ENCODE measurements at places on chromosomes 5 and 9.

DNA sequence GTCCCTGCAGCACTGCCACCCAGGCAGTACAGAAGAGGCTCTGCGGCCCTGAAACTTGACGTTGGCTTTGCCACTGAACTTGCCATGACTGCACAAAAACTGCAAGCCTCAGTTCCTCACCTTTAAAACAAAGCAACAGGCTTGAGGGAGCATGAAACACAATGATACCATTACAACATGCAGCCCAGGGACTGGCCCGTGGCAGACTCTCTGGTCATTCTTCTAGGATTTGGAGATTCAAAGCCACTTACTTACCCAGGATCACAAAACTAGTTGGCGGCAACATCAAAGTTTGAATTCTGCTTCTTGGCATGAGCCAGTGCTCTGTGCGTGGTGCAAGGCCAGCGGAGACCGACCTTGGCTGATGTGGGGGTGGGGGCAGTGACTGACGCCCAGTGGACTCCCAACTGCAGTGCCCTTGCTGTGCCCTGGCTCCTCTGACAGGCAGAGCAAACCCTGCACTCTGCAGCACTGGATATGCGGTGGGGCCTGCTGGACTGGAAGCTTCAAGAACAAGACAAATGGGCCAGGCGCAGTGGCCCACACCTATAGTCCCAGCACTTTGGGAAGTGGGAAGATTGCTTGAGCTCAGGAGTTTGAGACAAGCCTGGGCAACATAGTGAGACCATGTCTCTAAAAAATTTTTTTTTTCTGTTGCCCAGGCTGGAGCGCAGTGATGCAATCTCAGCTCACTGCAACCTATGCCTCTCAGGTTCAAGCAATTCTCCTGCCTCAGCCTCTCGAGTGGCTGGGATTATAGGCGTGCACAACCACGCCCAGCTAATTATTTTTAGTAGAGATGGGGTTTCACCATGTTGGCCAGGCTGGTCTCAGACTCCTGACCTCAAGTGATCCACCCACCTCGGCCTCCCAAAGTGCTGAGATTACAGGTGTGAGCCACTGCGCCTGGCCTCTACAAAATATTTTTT lies 18.9 kb downstream of the SQSTM1 start:
- no peak for DNase-seq

DNA sequence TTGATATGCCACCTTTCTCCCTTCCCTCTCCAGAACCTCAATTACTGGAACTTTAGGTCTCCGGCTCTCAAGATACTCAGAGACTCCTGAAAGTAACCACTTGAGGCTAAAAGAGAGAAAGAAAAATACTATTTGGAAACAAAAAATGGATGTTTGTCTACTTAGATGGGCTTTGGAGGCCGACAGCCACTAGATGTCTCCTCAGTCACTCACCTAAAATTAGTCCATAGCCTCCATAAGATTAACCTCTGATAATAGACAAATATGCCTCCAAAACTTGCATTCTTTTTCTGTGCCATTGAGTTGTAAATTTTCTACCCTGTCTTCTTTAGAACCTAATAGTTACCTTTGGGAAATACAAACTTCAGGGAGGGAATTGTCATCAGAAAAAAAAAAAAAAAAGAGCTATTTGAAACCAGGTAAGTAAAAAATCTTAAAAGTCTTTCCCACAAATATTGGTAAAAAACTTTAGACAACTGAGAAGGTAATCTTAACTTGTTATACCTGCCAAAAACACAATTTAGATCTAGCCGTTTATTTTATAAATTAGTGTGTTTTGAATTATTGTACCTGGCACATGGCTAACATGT lies 11.2 kb upstream of the PCDH1 start:
- peak; percentile 12 for DNase-seq

- DNase-seq: peak; percentile 26
Measured at GRCh38 chr5:146947181-146947941, 68.8 kb upstream of the PPP2R2B start.

DNA sequence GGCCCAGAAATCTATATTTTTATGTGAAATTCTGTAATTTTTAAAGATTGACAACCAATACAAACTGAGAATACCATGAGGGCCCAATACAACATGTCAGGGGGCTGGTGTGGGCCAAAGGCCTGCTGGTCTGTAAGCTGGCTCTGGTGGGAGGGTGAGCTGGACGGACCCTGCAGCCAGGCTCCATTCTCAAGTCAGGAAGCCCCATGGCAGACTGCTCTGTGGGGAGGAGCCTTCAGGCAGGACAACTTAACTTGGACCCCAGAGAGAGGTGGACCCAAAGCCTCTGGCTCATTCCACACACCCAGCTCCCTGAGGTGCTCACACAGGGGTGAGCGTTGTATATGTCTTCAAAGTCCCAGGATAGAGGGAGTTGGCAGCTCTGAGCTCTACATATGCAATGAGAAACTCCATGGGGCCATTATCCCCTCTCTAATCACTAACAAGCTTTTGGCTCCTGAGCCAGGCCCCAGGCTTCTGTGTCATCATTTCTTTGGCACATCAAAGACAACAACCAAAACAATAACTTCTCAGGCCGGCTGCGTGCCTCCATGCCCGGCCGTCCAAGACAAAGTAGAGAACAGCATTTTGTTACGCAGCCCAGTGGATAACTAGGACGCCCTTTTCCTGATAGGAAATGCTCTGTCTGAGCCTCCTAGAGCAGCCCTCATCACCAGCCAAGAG lies 6.4 kb downstream of the SEPTIN8 start:
- no peak for DNase-seq

GRCh38 chr5:132510076-132510475 lies 19.5 kb upstream of the IRF1 start:
- DNase-seq: no peak

GRCh38 chr9:95494416-95495371 lies 22.1 kb downstream of the PTCH1 start:
- DNase-seq: no peak

- no peak for DNase-seq
Measured at GRCh38 chr5:88390096-88390441, 121.4 kb upstream of the TMEM161B start.

DNA sequence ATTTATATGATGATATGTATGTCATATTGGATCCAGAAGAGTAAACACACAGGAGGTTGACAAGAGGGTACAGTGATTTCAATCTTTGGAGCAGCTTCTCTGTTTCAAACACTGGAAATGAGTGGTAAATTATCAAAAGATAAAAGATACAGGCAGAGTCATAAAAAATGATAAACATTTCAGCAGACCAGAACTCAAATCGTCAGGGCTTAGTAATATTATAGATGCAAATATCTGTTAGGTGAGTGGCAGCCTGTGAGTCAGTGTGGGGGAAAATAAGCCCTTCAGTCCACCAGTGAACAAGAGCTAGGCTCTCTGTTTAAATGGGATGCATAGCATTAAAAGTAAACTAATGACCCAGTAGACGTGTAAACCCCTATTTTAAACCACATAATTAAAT lies 1378.1 kb downstream of the EFNA5 start:
- DNase-seq: no peak

DNA sequence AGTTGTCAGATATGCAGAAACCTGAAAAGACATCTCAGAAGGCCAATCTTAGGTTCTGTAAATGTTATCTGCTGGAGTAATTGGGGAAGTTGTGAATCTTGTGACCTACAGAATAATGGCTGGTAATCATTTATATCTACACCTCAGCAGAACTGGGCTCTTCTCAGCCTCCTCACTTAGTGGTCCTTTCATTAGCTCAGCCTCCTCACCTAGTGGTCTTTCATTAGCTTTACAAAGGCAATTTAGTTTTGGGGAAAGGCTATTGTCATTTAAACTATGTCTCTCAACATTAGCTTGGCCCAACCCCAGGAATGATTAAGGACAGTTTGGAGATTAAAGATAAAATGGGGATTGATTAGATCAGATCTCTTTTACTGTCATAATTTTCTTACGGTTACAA lies 284.2 kb upstream of the SGCD start:
- DNase-seq: no peak

GRCh38 chr9:106528158-106528557 lies 334.8 kb upstream of the ZNF462 start:
- no peak for DNase-seq

DNA sequence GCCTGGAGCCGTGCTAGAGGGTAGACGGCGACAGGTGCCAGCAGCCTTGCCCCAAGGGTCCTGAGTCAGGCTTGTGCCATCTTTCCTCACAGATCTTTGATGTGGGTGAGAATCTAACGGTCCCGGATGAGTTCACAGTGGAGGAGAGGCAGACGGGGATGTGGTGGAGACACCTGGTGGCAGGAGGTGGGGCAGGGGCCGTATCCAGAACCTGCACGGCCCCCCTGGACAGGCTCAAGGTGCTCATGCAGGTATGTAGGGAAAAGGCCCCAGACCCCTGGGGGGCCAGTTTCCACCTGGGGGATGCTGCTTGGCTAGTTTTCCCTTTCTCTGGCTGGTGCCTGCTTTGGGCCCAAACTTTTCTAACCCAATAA lies 24.0 kb downstream of the PTGES2 start:
- DNase-seq: no peak
